NCI-H2171 (cell line): ENCODE measurements at places on chromosomes 3 and 15.

DNA sequence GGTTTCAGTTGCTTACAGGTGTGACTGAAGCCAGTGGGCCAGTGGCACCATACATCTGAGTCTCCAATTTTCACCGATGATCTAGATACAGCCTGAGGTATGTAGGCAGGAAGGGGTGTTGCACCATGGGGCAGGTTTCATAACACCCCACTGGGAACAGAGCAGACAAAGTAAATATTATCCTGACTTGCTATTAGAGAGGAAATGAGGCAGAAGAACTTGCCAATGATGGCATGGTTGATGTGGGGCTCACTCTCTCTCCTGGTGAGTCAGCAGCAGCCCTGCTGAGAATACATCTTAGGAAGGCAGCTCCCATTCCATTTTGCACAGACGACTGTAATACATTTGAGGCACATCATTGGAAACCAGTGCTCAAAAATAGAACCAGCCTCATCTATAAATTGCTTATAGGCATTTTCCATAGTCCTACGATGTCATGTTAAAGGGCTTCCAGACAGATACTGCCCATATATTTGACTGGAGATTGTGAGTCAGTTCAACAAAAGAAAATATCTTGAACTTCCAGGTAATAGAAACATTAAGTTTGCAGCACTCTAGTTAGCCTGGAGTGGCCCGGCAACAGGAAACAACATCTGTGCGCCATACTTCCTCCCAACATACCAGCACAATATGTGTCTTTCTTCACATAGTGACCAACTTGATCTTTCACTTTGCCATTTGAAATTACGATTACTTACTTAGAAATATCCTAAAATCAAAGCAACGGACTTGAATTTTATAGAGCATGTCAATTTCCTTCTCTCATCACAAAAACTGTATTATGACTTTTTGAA lies 175.5 kb downstream of the NECTIN3 start:
- DNase-seq: no peak

DNA sequence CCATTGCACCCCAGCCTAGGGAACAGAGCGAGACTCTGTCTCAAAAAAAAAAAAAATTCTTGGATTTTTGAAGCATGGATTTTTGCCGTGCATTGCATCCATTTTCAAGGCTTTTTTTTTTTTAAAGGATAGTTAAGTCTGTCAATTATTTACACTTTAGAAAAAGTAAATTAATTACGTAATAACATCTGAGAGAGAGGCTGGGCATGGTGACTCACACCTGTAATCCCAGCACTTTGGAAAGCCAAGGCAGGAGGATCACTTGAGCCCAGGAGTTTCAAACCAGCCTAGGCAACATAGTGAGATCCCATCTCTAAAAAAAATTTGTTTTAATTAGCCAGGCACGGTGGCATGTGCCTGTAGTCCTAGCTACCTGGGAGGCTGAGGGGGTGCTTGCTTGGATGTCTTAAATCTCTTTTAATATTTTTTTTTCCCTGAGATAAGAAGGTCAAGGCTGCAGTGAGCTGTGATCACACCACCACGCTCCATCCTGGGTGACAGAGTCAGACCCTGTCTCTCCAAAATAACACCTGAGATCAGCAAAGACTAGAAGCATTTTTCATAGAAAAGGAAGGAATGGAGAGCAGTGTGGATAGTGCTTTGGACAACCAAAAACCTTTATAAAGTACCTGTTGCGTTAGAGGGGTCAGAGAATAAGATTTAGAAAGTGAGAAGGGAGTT lies 6.8 kb upstream of the SENP7 start:
- no peak for DNase-seq

- DNase-seq: no peak
These were observed 72.7 kb upstream of the LRRN1 start for GRCh38 chr3:3726549-3726948.

- no peak for DNase-seq
These were observed 24.0 kb upstream of the ARNT2 start for GRCh38 chr15:80380154-80380553.

GRCh38 chr15:42908538-42908937 lies 12.0 kb downstream of the TTBK2 start:
- DNase-seq: no peak
